ENCODE measurements at places on chromosomes 4 and X. TPM values are rescaled to one million over a fixed set of nuclear protein-coding genes. Genes with fewer than 3 reads are reported as not detected.

KIAA1210 gene
- not detected for total RNA-seq

ARHGAP6 gene
- not detected for total RNA-seq

DNA sequence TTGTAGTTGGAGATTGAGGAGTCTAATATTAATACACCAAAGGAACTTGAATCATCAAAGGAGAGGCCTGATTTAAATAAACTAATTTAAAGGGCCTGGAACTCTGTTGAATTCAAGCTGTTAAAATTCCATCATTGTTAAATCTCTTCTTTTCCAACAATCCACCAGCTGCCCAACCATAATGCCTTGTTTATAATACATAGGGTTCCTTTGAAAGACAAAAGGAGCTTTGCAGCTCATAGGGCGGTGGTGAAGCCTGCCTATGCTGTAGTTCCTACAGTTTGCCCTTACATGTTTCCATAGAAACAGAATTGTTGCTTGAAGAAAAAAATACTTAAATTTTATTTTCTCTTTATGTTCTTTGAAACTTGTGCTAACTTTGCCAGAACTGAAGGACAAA is 102.8 kb downstream of the GLUD2 start:
- DNase-seq = no peak

DNA sequence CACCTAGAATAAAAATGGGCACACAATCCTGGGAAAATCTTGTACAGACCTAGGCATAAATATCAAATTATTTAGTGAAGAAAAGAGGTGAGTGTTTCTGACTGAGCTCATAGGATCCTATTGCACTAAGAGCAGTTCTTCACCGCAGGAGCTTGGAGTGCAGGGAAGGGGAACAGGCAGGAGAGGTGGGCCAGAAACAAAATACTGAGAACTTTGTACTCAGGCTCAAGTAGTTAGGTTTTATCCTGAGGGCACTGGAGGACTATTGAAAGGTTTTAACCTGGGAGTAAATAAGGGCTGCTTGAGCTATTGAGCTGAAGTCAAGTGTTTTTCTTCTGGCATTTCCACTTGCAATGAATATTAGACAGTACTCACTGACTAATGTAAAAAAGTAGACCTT is 12.2 kb downstream of the EPHA5 start:
- DNase-seq = no peak

DNA sequence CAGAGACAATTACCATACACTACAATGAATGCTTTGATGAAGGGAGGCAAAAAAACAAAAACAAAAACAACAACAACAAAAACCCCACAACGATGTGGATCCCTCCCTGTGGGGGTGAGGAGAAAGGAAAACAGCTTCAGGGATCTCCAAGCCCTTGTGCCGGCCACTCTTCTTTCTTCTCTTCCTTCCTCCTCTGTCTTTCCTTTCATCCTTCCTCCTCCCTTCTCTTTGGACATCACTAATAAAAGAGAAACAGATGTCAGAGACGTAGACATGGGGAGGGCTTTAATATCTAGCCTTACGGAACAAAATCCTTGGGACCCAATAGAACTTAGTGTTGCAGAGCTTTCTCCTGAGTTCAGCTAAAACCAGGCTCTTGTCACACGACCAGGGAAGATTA is 18.8 kb upstream of the STX18 start:
- DNase-seq = no peak

DNA sequence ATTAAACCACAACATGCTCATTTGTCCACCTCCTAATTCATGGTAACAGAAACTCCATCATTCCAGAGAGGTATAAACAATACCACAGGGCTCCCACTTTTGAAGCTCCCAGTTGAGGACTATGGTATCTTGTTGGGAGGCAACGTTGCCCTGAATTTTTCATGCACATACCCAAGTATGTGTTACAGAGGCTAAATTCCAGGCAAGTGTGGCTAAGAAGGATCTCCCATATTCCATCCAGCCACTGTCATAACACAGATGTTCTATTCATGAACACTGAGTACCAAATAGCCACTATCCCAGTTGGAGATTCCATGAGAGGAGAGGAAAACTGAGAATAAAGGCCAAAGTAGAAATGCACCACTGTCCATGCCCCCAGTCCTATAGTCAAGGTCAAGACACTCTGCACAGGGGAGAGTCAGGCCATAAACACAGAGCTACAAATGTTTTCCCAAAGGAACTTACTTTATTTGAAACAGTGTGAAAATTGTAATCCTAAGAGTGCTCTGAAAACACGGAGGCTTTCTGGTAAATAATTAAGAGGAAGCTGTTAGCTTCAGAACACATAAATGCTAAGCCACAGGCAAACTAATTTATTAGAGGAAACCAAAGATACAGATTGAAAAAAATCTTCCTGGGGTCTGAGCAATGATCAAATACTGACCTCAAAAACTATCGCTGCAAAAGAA is 42.4 kb upstream of the TMPRSS11B start:
- no peak for DNase-seq

DNA sequence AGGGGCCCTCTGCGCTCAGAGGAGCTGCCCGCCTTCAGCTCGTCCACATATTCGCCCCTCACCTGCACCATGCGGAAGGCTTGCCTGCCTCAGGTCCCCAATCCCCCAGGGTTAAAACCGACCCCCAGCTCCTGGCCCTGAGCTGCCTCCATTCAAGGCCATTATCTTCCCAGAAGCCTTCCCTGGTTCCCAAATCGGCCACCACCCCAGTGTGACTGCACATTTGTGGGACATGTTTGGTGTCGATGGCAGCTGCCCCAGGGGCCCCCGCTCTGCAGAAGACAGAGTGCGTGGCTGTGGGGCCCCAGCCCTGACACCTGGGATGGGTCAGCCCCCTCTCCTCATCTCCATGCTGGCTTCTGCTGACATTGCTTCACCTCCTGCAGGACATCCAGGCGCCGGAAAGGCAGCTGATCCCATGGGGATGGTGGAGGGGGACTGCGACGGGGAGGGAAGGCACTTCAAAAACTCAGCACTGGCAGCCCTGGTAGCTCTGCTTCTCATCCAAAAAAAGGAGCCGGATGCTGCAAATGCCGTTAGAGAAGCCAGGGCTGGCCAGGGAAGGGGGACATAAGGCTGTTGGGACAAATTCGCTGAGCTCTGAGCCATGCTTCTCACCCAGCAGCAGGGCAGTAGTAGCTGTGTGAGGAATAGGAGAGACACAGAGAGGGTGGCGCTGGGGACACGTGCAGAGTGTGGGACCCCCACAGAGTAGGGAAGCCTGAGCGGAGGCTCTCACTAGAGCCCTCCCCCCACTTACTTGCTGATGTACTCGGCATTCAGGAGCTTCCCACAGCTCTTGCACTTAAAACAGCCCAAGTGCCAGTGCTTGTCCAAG is 78.5 kb downstream of the ABLIM2 start:
- no peak for DNase-seq
